ENCODE measurements at places on chromosomes 6 and 20.

- no peak for DNase-seq
Measured at GRCh38 chr20:29873946-29874345, 1383.5 kb upstream of the DEFB115 start.

DNA sequence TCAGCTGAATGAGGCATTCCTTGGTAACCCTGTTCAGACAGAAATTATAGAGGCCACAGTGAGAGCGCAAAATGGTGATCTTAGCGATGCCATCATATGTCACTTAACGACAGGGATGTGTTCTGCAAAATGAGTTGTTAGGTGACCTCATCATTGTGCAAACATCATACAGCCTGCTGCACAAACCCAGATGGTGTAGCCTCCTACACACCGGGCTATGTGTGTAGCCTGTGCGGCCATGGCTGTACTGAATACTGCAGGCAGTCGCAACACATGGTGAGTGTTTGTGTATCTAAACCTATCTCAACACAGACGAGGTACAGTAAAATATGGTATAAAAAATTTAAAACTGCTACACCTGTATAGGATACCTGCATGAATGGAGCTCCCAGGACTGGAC is 234.1 kb upstream of the PMEPA1 start:
- no peak for DNase-seq

DNA sequence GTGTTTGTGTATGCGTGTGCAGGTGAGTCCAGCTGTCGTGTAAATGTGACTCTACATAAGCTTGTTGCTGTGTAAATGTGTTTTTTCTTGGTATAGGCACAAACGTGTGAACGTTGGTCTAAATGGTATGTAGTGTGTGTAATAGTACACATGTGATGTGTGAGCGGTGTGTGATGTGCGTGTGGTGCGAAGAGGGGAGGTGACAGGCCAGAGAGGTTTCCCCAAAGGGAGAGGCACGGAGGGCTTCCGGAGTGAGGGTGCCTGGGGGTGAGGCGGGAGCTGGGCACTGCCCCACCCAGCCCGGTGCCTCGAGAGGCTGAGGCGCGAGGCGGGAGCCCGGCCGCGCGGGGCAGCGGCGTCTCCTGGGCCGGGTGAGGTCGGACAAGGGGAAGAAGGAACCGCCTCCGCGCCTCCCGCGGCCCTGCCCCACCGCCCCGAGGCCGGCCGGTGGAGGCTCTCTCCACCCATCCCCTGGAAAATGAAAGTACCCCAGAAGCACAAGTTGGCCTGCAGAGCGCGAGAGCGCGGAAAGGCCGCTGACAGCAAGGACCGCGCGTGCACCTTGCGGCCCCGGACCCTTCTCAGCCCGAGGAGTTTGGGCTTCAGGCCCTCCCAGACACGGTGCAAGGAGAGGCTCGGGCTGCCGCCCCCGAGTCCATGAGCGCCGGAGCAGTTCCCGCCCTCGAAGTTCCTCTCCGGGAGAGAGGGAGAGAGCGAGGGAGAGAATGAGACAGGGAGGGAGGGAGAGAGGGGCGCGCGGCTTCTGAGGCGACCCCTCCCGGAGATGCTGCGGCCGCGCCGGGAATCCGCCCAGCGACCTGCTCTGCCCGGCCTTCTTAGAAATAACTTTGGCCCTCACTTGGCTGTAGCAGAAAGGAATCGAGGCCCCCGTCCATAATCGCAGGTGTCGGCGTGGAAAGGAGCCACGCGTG is 43.2 kb upstream of the OSTM1 start:
- DNase-seq: no peak

DNA sequence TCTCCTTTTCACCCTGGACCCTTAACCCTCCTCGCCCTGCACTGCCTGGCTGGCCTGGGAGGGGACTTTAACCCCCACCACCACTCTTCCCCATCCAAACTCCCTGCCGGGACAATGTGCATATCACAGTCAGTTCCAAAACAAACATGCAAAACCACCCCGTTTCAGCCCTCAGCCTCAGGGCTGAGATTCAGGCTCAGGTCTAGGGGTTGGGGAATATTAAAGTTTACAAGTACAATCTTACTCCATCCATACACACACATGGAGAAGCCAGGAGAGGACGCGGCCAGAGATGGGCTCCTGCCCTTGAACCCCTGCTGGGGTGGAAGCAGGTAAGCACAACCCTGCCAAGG is 534 bp downstream of the KIAA1755 start:
- DNase-seq: no peak

- DNase-seq: peak; percentile 42
Measured at GRCh38 chr6:157885211-157885788, 62.3 kb downstream of the SNX9 start.

- no peak for DNase-seq
Measured at GRCh38 chr6:156256161-156256560, 521.0 kb upstream of the ARID1B start.

DNA sequence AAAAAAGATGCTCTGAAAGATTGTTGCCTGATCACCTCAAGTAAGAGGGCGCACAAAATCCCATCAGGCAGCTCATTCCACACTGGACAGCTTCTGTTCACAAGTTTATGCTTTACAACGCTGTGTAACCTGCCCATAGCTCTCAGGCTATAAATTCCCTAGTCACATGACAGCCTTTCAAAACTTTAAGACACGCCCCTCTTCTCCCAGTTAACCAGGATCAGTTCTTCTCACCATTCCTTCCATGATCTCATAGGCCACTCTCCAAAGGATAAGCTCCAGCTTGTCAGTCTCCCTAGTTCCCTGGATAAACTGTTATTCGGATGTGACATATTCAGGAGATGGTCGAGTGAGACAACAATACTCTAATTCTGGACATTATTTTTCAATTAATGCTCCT is 15.0 kb downstream of the ADNP start:
- DNase-seq: no peak

DNA sequence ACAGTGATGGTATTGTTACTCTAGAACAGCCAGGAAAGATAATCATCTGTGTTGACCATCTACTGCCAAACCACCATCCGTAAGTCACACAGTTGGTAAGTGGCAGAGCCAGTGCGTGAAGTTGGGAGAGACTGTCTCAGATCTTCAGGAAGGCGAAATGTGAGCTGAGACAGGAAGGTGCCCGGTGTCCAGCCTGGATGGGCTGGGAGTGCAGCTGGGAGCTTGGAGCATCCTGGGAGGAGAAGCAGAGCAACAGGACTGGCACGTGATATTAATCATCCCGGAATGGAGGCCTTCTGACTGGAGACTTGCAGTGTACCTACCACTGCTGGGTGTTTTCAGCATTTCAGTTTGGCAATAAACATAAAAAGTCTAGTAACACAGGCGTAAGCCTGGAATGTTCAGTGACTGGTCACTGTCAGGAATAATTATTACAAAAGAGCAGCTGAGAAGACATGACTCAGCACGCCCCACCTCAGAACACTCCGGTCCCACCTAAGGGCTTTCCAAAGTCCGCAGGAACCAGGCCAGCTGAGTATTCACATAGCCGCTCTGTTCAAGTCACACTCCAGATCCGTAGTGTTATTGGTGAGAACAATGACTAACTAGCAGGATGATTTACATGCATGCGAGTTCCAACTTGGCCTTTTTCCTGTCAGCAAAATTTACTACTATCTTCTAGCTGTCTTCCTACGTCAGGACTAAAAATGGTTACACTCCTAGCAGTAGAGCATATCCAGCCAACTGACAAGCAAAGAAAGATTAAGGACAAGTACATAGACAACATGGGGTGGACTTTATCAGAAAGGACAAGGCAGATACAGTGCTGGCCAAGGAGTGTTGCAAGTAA is 45.1 kb upstream of the PNRC1 start:
- no peak for DNase-seq

DNA sequence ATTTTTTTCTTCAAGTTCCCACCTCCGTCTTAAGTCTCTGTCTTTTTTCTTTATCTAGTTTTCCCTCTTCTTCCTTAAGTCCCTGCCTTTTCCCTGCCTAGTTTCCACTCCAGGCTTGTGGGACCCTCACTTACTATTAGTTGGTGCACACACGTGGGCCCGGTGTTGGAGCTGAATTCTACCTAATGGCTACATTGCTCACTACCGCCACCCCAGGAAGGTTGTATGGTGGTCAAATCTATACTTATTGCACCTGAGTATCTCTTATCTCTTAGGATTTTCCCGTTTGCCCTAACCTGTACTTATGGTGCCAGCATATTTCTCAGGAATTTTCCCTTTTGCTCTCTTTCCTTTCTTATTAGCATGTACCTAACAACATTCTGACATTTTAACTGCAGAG is 692.8 kb downstream of the EPM2A start:
- DNase-seq: no peak

GRCh38 chr6:34661357-34661756 is 35.2 kb downstream of the ILRUN start:
- no peak for DNase-seq

DNA sequence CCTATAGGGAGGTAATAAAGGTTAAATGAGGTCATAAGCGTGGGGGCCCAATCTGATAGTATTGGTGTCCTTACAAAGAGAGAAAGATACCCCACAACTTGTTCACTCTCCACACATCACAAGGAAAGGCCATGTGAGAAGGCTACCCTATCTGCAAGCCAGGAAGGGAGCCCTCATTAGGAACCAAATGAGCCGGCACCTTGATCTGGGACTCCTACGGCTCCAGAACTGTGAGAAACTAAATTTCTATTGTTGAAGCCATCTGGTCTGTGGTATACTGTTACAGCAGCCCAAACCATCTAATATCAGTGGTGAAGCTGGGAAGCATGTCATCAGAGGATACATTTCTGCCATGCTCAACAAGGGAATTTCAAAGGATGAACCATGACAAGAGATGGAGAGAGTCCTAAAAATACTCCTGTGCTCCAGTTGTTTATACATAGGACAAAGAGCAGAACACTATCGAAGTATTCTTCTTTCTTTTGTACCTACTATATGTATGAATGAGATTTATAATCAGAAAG is 10.4 kb downstream of the COX7A2 start:
- DNase-seq: no peak

DNA sequence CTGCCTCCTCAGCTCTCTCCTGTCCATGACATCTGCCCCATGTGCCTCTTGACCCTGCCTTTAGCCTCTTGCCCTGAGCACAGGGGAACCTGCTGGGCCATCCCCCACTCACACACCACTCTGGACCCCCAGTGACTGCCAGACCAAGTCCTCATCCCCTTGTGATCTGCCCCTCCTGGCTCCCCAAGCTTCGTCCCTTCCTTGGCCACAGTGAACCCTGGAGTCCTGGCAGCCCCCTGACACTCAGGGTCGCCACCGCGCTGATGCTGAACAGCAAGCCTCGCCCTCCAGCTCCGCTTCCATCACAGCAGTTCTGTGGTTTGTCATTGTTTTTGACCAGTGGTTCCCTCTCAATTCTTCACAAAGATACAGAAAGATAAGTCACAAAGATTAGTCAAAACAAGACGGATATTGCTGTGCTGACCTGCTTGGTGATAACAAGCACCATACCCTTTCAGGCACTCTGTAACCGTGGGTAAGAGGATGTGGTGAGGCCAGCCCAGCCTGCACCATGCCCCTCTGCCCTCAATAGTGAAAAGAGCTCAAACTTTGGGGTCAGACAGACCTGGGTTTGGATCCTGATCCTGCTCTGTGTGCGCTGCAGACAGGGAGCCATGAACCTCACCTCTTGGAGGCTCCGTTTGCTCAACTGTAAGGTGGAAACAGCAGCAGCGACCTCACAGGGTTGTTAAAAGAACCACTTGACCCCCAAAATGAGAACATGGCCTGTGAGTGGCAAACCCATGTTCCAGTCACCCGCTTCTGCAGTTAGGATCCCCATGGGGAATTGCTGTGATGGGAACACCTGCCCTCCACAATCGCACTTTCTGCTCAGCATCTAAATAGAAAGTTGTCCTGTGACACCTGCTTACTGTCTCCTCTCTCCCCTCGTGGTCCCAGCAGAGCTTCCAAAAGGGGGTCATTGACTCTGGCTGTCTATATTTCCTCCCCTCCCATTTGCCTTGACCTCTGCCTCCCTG is 114.5 kb downstream of the TOX2 start:
- no peak for DNase-seq

- DNase-seq: no peak
Measured at GRCh38 chr20:10004900-10005299, 29.9 kb upstream of the ANKEF1 start.

DNA sequence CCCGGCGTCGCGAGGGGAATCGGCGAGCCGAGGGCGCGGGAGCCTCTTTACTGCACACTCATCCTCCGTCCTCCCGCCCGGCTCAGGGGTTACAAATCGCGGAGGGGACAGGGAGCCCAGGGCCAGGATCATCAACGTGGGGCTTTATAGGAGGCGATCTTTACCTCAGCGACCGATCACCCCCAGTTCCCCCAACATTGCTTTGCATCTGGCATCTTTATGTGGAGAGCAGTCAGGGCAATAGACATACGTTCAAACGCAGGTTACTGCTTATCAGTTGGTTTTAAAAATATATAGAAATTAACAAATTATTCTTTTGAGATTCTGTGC is 634 bp downstream of the HSF2 start:
- DNase-seq: peak; percentile 1

DNA sequence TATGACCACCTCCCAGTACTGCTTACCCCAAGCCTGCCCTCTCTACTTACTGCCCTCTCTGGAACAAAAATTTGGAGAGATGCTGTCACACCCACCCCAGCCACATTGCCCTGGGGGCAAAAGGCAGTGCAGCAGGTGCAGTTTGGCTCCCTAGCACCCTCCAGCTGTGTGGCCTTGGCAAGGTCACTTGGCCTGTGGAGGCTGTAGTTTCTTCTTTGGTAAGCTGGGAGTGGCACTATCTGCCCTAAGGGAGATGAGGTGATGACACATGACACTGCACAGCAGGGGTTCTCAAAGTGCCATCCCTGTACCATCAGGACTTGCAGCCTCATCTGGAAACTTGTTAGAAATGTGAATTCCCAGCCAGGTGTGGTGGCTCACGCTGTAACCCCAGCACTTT is 44.8 kb downstream of the TAF8 start:
- no peak for DNase-seq

- DNase-seq: no peak
Measured at GRCh38 chr20:38034961-38035360, 1.4 kb downstream of the RPRD1B start.

DNA sequence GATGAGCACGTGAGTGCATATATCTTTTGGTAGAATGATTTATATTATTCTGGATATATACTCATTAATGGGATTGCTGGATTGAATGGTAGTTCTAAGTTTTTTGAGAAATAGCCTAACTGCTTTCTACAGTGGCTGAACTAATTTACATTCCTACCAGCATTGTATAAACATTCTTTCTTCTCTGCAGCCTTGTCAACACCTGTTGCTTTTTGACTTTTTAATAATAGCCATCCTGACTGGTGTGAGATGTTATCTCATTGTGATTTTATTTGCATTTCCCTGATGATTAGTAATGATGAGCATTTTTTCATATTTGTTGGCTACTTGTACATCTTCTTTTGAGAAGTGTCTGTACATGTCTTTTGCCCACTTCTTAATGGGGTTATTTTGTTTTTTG is 116.3 kb downstream of the ADTRP start:
- DNase-seq: no peak

GRCh38 chr20:3786126-3786484 is 435 bp downstream of the CENPB start:
- no peak for DNase-seq

GRCh38 chr6:100751590-100751989 is 129.5 kb downstream of the ASCC3 start:
- DNase-seq: no peak

DNA sequence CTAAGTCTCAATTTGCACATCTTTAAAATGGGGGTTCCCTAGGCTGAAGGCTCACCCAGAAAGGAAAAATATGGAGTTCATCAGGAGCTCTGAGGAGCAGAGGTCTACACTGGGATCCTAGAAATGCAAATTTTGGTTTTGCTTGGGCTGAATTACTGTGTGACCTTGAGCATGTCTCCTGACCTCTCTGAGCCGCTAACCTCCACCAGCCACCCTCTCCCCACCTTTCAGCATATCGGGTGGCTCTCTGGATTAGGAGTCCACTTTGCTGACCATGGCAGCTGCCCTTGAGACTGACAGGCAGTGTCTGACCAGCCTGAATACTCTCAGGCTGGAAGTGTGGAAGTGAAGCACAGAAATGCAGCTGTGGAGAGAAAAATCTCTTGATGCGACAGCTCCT is 165.9 kb upstream of the LRFN2 start:
- no peak for DNase-seq
